ENCODE measurements at places on chromosomes 5 and 9.

DNA sequence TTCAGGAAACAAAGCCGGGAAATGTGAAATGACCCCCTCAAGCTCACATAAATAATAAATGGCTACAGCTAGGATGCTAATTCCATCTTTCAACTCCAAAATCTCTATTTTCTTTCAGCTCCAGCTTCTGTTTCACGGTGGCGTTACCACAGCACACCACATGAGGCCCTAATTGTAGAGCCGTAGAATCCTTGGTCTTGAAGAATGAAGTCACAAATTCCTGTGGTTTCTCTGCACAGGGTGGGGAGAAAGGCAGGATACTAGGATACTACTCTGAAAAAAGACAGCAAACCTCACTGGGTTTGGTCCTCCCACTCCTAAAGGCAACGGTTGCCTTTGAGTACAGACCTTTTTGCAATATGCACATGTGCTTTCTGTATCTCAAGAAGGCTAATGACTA, 13.9 kb upstream of the RARS1 start:
- DNase-seq, result no peak

DNA sequence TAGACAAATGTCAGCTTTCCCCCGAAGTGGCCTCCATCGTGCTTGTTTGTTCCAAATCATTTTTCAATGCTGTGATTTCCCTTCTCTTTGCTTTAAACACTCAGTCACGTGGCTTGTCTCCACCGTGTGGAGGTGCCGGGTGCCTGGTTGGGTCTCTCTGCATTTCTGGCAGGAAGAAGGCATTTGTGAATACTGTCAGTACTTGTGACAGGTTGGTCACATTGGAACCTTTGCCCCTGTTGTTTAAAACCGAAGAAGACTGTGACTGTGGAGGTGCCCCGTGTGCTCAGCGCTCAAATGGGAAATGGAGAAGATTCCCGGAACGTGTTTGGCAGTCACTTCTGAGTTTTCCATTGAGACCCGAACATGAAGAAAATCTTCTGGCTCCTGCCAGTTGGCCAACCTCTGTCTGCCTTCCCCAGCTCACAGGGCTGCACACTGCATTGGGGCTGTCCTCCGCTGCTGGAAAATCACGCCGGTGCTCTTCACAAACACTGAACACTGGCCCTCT, 74.6 kb downstream of the LMNB1 start:
- DNase-seq, result no peak

DNA sequence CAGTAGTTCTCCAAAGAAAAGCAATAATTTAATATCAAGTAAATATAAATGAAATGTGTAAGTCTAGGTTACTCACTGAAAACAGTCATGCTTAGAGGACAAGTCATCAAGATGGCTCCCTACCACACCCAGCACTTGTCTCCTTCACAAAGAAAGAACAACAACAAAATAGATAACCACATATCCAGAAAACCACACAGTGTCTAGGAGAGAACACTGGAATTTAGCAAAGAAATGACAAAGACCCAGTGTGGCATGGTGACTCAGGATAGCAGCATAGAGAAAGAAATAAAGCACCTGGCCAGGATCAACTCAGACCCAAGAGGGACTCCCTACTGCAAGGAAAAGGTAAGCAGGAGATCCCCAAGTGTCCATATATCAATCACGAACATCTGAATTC, 356.2 kb downstream of the TMEM161B start:
- no peak for DNase-seq

DNA sequence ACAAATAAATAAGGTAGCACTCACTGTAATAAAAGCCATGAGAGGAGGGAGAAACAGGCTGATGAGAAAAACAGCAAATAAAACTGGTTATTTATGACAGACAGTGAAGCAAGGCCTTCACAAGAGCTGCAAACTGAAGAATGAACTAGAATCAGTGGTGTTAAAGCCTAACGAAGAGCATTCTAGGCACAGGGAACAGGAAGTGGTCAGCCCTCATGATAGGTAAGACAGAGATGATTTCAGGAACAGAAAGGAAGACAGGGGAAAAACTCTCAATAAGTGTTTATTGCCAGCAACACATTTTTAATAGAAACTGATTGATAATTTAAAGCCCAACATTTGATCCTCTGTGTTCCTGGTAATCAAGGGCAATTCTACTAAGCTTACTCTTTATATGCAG, 124.5 kb downstream of the EDIL3 start:
- DNase-seq, result no peak

GRCh38 chr9:99818500-99818899, 3.2 kb upstream of the NR4A3 start:
- no peak for DNase-seq

- peak; percentile 67 for DNase-seq
Measured at GRCh38 chr9:121133104-121133816, 58.5 kb downstream of the CNTRL start.
